ENCODE measurements at places on chromosomes 4 and X.

DNA sequence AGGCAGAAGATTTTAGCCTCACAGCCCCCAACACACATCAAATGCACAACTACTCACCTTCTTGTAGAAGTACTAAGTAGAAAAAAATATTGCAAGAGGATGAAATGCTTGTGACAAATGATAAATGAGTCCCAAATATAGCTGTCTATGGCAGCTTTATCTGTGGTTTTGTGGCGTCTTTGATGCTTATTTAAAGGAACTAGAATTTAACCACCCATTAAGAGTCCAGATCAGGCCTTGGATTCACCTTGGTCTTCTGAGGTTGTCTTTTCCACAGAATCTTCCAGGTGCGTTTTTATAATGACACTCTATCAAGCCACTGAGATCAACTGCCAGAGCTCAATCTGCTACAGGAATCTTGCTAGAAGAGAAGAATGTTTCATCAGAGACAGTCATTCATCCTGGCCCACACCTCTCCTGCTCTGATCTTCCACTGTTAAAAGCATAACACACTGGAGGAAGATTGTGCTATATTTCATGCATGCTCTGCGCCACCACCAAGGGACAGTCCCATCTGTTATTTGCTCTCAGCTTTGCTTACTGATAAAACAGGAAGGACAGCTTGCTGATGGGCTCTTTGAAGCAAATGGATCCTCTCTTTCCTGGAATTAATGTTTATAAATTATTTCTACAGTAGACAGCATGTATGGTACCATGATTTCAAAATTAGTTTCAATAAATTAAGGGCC is 144.1 kb downstream of the SLC7A11 start:
- no peak for DNase-seq

GRCh38 chr4:173917255-173917960 is 366.1 kb downstream of the FBXO8 start:
- peak; percentile 15 for DNase-seq

- no peak for DNase-seq
Measured at GRCh38 chr4:46975812-46976553, 17.4 kb downstream of the GABRA4 start.

DNA sequence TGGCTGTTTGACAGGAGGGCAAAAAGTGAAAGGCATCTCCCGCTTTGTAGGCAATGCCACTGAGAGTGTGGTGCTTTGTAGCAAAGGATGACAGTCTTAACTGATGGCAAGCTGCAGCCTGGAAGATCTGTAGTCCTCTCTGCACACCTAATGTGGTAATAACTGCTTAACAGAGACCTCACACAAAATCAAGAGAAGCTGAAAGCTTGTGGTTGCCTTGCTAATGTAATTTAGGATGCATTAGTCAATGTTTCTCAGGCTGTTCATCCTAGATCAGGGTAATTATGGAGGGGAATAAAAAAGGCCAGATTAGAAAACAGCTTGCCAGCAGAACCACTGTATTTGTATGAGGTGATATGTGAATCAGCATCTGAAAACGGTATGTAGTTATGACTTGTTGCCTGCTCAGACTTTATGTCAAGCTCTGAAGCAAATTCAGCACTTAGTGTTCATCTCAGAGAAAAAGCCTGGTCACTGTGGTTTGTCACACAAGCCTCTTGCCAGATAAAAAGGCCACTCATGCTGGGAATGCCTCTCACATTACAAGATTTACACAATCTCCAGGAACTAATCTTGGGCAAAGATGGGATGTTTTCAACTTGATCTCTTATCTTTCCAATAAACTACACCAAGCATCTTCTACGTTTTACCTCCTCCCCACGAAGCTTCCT is 130.8 kb downstream of the ENOX2 start:
- DNase-seq = peak; percentile 23

GRCh38 chr4:43556262-43556661 is 663.7 kb downstream of the GRXCR1 start:
- no peak for DNase-seq

DNA sequence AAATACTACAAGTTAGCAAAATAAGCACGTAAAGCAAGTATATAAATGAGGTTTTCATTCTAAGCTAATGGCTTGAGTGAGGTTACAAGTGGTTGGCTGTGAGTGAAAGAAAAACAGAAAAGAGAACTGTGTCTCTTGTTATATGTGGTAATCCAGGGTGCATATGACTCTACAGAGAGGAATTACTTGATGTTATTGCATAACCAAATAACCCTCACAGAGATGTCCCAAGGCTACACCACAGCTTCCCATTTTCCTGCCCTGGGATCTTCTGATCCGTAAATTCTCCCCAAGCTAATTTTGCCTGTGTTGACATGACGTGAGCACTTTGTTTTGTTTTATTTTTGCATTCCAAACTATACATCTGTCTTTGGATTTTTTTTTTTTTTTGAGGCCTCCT is 470.0 kb upstream of the INTU start:
- DNase-seq = peak; percentile 75

GRCh38 chrX:150035531-150035930 is 97.2 kb upstream of the EOLA2 start:
- peak; percentile 22 for DNase-seq

- DNase-seq = no peak
Measured at GRCh38 chr4:13461191-13461905, 22.8 kb downstream of the RAB28 start.

GRCh38 chr4:176611951-176612350 is 180.8 kb downstream of the VEGFC start:
- DNase-seq = no peak

- DNase-seq = no peak
Measured at GRCh38 chr4:136873555-136873954, 658.7 kb downstream of the PCDH18 start.

GRCh38 chr4:148288448-148288847 is 153.8 kb downstream of the NR3C2 start:
- no peak for DNase-seq

DNA sequence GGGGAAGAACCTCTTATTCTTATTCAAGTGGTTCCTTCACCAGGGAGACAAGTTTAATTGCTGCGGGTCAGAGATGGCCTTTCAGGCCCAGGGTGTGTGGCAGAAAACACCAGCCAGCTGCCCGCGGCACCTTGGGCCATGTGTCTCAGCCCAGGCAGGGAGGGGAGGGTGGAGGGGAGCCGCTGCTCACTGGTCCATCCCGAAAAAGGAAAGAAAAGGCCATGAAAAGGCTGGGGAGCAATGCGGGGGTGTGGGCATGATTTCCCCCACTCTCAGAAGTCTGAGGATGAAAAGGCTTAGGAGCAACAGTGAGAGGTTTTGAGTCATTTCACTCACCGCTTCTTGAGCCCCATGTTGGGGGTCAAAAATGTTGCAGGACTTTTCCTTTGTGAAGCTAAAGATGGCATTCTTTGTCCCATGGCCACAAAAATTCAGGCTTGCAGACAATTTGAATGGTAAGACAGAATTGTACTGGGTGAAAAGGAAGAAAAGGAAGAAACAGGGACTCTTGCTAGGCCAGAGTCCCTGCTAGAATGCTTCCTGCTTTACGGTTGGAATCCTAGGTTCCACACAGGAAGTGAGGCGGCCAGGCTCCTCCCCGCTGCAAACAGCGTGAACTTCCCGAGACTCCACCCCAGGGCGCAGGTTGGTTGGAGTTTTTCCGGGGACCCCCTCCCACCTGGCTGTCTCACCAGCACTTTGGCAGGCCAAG is 17.4 kb upstream of the FAM47E start:
- peak; percentile 52 for DNase-seq

DNA sequence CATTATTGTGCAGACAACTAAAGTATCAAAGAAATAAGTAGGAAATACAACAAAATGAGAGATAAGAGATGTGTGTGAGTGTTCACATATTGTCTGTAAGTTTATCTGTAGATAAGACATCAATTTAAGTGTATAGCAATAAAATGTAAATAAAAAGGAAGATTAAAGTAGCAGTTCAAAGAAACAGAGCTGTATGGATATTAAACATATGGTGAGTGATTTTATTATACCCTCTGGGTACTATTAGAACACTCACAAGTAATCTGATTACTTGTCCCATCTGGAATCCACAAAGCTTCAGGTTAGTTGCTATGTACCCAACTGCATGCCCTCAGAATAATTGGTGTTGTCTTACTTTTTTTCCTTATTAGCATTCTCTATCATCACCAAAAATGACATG is 747.9 kb upstream of the ADGRL3 start:
- DNase-seq = no peak

DNA sequence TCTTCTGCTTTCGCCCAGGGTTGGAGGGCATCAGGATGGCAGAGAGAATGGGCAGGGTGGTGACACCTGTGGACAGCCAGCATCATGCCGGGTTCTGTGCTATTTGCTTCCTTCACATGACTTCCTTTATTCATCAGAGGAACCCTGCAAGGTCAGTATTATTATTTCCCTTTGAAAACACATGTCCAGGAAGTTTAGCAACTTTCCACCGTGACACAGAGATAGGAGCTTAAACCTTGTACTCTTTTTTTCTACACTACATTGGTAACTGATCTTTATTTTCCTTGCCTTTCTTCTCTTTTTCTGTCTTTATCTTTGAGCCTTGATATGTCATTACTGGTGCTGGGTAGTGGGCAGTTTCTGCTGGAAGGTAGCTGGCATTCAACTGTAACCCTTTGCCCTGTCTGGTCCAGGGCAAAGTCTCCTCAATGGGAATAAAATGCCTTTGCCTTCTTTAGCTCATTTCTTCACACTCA is 5.0 kb upstream of the MGST2 start:
- no peak for DNase-seq

DNA sequence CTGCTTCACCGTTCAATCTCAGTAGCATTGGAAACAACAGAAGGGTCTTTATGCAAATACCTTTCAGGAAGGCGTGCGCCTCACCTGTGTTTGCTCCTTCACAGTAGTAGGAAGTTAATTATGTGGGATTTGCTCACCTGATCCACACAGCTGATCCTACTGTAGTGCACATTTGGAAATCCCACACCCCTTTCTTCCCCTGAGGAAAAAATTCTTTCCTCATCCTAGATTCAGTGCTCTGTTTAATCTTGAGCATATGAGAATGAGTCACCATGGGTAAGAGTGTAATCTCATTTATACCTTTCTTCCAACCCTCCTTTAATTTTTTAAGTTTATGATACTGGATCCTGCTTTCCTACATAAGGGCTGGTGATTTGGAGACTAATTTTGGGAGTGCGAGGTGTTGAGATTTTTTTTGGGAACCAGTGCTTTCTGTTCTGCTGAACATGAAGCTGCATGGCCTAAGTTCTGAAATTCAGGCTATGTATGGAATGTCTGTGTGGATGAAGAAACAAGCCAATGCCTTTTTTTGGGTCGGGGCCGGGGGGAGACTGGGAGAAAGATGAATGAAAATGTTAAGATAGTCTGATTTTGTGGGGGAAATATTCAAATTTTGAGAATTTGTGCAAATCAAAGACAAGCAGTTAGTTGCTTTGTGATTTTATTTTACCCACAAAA is 19.0 kb downstream of the GAB1 start:
- DNase-seq = peak; percentile 82

- no peak for DNase-seq
Measured at GRCh38 chr4:168612450-168613135, 115.7 kb downstream of the PALLD start.

DNA sequence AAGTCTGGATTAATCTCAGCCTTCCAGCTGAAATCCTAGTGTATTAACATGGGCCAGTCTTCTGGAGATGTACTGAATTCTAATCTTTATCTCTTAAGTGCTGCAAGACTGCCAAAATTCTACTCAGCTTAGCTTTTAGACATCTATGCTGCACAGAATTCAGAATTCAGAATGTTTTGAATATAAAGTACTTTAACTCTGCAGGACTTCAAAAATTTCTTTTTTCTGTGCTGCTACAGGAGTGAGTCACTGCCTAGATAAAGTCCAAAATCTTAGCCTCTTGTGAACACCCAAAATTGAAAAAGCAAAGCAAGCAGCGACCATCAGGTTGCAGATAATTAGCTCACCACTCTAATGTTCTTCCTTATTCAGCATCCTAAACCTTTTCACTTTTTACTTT is 1092.6 kb upstream of the PCDH10 start:
- no peak for DNase-seq

- DNase-seq = no peak
Measured at GRCh38 chr4:58602731-58603359, 1492.7 kb upstream of the IGFBP7 start.

- no peak for DNase-seq
Measured at GRCh38 chr4:184798504-184798903, 27.3 kb downstream of the ACSL1 start.

DNA sequence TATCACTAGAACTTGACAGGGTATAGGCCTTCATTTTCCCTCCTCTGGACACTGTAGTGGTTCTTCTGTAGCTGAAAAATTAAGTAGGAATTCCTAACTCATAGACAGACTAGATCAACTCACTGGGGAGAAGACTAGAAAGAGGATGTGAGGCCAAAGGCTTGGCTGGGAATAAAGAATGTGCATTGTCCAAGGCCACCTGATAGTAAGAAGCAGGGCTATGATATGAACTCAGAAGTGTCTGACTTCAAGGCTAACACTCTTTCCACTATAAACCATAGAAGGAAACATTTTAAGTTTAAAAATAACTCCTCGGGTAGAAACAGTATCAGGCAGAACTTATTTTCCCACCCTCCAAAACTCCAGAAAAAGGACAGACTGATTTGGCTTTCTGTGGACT is 346.6 kb downstream of the OPHN1 start:
- no peak for DNase-seq
